ENCODE measurements at places on chromosomes 1 and 21. TPM values are rescaled to one million over a fixed set of nuclear protein-coding genes. Genes with fewer than 3 reads are reported as not detected.

DNA sequence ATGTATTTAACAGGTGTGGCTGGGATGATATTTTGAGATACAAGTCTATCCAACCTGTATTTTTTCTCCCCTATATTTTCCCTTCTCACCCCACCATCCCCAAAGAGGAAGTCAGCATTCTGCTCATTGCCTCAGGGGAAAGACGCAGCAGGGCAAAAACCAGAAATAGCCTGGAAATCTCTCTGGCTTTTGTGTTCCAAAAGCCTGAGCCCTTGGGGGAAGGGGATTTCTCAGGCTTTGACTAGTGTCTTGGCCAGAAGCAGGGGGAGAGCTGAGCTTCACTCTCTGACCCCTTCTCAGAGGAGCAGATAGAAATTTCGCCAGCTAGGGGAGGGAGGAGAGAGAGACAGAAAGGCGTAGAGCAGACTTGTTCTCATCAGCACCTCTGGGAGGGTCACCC lies 244.7 kb downstream of the RRAGC start:
- no peak for DNase-seq

NEGR1 gene
- total RNA-seq = 12.4 TPM

DNA sequence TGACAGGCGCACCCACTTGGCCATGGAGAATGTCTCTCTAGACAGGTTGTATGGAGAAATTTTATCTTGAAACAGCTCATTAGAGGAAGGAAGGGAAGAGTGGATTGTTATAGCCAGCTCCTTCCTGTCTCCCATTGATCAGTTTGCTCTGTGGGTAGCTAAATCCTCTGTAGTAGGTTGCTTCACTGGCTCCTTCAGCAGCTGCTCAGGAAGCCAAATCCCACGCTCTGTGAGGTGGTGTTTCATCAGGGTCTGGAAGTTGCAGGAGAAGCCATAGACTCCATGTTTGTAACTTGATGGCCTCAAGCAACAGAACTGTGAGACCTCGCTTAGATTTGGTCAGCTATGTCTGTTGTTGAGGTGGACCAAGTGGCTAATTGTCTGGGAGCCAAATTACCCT lies 6.8 kb upstream of the NFYC start:
- no peak for DNase-seq

- no peak for DNase-seq
These were observed 354.0 kb upstream of the DUSP10 start for GRCh38 chr1:222095606-222096475.

- no peak for DNase-seq
These were observed 34.0 kb upstream of the BCAR3 start for GRCh38 chr1:93715529-93716126.

DNA sequence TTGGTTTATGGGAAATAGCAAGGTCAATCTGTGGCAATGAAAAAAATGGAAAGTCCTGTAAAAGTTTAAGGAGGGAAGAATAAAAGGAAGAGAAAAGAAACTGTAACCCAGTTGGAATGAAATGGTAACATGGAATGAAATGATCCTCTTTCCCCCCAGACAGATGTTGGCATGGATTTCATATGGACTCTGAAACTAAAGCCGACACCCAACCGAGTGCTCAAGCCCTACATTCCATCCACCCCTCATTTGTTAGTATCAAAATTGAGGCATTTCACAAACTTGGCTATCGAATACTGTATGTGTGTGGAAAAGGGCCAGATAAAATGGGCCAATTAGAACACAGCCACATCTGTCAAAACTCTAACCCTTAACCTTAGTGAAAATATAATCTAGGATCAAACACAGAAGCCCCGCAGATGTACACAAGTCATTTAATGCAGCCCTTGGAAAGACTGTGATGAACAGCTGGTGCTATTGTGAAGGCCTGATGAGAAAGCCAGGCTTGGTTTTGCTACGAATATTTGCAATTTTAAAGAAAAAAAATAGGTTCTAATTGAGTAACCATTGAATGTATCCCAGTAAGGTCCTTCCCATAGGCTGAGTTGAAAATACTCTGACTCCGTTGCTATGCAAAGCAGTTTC lies 72.6 kb upstream of the RGL1 start:
- DNase-seq = no peak

DNA sequence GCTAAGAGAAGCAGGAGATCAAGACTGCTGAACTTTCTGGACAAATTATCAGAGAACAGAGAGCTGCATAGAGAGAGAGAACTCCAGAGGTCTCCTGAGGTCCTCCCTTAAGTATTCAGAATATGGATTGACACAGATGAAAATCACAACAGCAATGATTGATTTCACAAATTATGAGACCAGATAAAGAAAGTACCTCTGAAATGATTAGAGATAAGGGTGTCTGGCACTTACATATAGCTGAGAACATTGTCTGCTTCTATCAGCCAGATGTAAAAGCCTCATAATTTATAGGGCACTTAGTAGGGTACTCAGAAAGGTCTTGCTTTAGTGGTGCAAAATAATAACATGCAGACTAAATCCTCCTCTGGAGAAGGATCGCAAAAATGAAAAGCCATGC lies 1301.8 kb downstream of the BRINP3 start:
- DNase-seq = no peak

USP48 gene
- 70.4 TPM for total RNA-seq

DNA sequence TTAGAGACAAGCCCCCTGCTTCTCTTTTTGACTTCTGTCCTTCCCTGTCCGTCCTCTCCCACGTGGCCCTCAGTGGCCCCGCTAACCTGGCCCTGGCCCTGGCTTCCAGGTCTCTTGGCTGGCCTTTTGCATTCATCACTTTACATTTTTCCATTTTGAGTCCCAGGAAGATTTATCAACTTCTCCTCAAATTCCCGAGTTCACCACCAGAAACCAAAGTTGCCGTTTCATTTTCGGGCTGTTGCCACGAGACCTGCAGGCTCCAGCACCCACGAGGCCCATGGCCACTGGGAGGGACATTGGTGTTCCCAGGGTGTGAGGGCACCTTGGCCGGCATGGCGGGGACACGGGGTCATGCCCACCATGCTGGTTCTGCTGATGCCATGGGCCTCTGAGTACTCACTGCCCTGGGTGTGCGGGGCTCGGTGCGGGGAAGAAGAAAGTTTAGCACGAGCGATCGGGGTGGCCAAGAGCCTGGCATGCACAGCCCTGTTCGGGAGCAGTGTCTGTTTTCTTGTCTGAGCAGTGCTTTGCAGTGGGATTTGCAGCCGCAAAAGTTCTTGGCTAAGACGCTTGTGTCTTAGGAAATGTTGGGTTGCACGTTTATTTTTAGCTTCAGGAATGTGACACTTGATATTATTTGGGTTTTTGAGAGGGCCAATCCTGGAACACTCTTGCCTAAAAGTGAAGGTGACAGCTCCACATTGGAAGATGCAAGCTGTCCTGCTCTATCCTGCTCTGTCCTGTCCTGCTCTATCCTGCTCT lies 40.4 kb upstream of the ADARB1 start:
- no peak for DNase-seq

- no peak for DNase-seq
These were observed 190.6 kb upstream of the NFIA start for GRCh38 chr1:60891765-60892164.

DNA sequence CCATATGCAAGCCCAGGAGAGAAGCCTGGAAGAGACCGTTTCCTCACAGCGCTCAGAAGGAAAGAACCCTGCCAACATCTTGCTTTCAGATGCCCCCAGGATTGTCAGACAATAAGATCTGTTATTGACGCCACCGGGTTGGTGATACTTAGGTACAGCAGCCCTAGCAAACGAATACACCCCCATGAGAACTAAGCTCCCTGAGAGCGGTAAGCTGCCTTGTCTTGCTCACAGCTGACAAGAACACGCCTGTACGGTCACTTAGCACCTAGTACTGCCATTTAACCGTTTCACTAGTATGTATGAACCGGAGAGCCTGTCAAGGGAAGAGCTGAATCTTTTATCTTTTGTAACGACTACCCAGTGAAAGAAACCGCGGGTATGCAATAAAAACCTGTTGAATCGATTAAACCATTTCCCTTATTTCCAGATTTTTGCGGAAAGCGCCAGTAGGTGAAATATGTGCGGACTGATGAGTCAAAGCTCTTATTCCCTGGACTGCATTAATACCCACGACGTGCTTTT lies 619 bp upstream of the ZBTB8B start:
- no peak for DNase-seq

- no peak for DNase-seq
These were observed 93.8 kb upstream of the CCDC190 start for GRCh38 chr1:162954824-162955223.

DNA sequence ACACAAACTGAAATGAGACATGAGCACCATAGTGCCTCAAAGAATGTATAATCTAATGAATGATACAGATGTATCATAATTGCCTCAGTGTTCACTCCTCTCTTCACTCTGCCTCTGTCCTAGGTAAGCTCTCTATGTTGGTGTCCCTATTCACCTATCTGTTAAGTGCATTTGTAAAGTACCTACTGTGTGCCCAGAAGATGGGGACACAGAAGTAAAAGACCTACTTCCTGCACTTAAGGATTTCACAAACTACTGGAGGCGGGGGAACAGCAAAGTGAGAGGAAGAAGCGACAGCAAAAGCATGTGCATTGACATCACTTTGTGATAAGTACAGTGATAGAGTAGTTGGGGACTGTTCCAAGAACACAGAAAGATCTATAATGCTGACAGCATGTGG lies 18.1 kb downstream of the RD3 start:
- DNase-seq = no peak

DNA sequence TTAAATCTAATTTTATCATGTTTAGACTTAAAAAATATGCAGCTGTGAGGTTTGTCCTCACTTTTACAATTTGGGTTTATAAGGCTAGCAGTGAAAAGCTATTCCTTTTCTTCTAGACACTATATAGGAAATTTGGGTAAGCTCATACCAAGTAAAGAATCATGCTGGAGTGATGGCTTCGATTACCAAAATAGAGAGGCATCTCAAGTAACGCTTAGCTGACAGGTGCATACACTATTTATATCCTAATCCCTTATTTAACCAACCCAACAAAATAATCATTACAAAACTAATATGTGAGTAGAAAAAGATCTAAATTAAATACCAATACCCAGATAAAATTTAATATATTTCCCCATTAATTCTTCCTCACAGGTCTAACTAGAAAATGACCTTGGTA lies 193.2 kb downstream of the LHX8 start:
- DNase-seq = no peak

- DNase-seq = no peak
These were observed 60.8 kb upstream of the IVNS1ABP start for GRCh38 chr1:185377831-185378230.

DNA sequence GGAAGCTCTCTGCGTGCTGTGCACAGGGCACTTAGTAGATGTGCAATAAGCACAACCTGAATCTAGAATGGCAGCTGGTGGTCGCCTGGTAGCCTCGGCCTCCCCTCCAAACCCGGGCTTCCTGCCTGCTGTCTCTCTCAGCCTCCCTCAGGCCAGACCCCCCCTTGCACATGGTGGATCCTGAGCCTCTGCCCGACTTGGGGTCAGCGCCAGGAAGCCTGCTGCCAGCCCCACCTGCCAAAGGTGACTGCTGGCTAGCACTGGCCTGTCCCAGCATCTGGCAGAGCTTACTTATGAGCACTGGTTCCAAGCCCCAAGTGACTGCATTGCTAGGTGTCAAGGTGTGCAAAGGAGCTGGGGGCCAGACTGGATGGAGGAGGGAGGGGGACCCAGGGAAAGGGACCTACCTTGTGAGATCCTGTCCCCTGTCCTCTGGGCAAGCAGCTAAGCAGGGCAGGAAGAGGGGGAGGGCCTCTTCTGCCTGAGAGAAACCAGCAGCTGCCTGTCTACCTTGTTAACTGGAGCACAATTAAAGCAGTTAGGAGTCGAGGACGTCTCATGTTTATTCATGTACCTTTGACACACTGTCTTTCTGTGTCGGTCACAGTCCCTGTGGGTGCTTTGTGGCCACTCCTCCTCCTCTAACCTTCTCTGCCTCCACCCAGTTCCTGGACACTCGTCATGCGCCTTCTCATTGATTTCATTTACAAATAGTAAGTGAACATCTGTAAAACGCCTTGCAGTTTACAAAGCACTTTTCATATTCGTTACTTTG lies 100.9 kb downstream of the DDX20 start:
- DNase-seq = no peak

DNA sequence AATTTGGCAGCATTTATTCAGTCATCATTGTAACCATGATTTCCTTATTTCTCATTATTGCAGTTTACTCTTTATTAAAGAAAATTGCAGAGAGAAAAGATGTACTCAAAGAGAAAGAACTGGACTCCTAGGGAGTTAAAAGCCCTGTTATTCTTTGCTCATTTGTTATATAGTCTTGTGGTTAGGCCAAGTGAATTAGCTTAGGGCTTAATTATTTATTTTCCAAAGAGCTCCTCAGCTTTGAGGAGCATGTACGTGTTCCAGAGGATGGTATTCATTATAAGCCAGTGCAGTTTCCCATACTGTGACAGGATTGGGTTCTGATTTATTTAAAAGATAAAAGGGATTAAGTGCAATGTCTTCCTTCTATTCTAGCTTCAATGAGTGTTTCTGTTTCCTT lies 86.4 kb downstream of the GPR161 start:
- no peak for DNase-seq

DNA sequence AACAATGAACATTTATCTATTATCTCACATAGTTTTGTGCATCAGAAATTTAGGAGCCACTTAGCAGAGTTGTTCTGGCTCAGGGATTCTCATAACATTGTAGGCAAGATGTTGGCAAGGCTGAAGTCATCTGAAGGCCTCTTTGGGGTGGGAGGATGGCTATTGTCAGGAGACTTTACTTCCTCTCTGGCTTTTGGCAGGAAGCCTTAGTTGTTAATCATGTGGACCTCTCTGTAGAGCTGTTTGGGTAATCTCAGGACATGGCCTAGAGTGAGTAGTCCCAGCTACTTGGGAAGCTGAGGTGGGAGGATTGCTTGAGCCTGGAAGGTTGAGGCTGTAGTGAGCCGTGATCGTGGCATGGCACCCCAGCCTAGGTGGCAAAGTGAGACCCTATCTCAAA lies 40.2 kb downstream of the RASAL2 start:
- DNase-seq = peak; percentile 37

LHX8 gene
- not detected for total RNA-seq

DNA sequence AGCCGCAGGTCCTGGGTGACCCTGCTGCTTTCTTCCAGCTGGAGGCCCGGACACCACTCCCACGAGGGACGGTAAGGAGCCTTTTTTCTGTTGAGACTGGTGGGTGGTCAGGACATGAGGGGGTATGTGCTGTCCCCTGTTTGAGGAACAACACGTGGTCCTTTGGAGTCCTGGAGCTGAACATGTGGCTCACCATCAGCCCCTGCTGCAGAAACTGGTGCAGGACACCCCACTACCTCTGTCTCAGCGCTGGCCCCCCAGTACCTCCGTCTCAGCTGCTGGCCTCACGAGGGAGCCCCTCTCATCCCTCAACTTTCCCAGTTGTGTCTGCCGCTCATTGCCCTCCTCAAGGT lies 34.7 kb downstream of the SLC19A1 start:
- DNase-seq = no peak

- no peak for DNase-seq
These were observed 136.0 kb downstream of the LTN1 start for GRCh38 chr21:28856588-28857250.

GRCh38 chr1:30145723-30146303 lies 577.6 kb downstream of the MATN1 start:
- no peak for DNase-seq

Measured in pulmonary artery endothelial cell (primary cell).